Neural progenitor cell (in vitro differentiated cells): ENCODE measurements at places on chromosomes 7 and 10. TPM values are rescaled to one million over a fixed set of nuclear protein-coding genes. Genes with fewer than 3 reads are reported as not detected.

The INTS15 gene
- 13.7 and 24.1 TPM in 2 replicates for total RNA-seq

The IQUB gene
- total RNA-seq, result 0.58 and 0.84 TPM in 2 replicates

The FANK1 gene
- total RNA-seq, result 5.5 and 12.5 TPM in 2 replicates

The GRM3 gene
- total RNA-seq, result 13.6 and 22.2 TPM in 2 replicates

The GPR26 gene
- total RNA-seq, result not detected in 2 replicates

The SUGCT gene
- total RNA-seq, result 7.8 and 10.1 TPM in 2 replicates

The CLRN3 gene
- total RNA-seq, result 0.12 TPM in 1 of 2 replicates, not detected in the other

The PRPS1L1 gene
- not detected in 2 replicates for total RNA-seq

The HOGA1 gene
- total RNA-seq, result 0.17 and 1.2 TPM in 2 replicates

The NRG3 gene
- 1.9 and 3.8 TPM in 2 replicates for total RNA-seq

The AKR1E2 gene
- 3.4 and 4.4 TPM in 2 replicates for total RNA-seq

The LRRD1 gene
- not detected in 2 replicates for total RNA-seq

The AKR1D1 gene
- 0.28 TPM in 1 of 2 replicates, not detected in the other for total RNA-seq

The HOXA13 gene
- total RNA-seq, result not detected in 2 replicates

The TEX36 gene
- total RNA-seq, result not detected in 2 replicates

The OPALIN gene
- total RNA-seq, result not detected in 2 replicates

The KCNIP2 gene
- total RNA-seq, result 2.4 and 5.5 TPM in 2 replicates

The CYP2C19 gene
- total RNA-seq, result not detected in 2 replicates

The AGAP4 gene
- 17.9 and 25.9 TPM in 2 replicates for total RNA-seq

The NPC1L1 gene
- total RNA-seq, result 0.09 TPM in 1 of 2 replicates, not detected in the other

The OR2A1 gene
- total RNA-seq, result not detected in 2 replicates

The PILRB gene
- total RNA-seq, result 19.3 and 43.6 TPM in 2 replicates

The IFIT1B gene
- total RNA-seq, result not detected in 2 replicates

The MRLN gene
- not detected in 2 replicates for total RNA-seq
